ENCODE measurements at places on chromosomes 13 and 19.

DNA sequence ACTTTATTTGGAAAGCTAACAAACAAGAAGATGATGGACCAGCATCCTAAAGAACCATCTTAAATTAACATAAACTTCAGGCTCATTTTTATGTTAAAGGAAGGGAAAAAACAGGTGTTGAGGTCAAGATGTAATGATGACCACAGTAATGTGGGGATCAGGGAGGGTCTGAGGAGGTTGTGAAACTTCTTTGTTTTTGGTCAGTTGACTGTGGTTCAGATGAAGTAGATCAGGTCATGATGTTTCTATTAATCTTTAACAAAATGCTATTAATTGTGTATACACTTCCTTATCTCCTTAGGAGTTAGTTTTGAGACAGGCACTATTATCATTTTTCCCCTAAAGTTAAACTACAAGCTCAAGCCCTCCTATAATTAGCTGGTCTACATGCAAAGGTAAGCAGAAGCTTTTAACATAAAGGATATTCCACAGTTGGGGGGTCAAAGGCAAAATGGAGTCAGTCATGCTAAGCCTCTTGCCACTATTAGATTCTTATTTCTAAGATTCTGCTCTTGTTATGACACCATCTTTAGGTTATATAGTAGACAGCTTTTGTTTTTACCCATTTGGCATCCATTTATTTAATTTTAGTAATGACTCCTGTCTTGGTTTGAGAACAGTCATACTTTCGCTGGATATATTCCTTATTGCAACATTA, 800.1 kb upstream of the PCDH9 start:
- DNase-seq = no peak

- DNase-seq = no peak
Measured at GRCh38 chr13:93859716-93860115, 619.8 kb downstream of the DCT start.

DNA sequence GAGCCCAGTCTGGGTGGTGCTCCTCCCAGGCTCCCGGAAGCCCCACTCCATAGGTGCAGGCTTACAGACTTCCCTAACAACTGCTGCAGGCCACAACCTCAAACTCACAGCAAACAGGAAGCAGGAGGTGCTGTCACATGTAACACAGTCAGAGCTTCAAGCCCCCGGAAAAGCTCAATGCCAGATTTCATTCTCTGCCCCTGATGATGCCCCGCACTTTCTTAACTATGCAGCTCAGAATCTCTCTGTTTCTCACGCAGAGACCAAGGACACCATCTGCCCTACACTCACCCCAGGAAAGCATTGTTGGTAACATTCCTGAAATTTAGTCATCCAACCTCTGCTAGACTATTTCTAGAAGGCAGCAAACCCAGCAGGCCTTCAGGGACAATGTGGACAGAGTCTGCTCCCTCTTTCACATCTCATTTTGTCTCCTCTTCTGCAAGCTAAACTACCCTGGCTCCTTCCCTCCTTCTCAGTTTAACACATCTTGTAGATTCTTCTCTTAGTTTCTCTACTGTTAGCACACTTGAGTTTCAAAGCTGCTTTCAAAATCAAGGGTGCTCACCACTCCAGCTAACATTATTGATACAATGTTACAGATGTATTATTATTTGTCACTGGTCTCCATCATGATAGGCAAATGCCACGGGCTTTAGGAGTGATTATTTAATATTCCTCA, 162.5 kb downstream of the KCTD12 start:
- DNase-seq = no peak

GRCh38 chr19:33819506-33819879, 22.8 kb downstream of the KCTD15 start:
- DNase-seq = no peak

- DNase-seq = no peak
Measured at GRCh38 chr13:31101472-31102170, 60.1 kb downstream of the HSPH1 start.

DNA sequence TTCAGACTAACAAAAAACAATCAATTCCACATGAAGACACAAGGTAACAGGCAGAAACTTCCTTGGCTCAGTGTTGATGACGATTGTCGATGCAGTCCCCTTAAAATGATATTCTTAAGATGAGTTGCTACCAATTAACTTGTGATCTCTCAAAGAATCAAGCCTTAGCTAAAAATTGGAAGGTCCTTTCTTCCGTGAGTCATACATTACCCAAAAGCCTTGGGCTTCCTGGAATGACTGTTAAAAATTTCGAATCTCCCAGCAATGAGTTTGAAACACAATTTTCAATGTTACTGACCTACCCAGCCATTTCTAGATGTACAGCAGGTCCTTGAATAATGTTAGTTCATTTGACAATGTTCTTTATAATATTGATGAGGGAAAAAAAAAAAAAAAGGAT, 28.0 kb upstream of the RB1 start:
- no peak for DNase-seq

DNA sequence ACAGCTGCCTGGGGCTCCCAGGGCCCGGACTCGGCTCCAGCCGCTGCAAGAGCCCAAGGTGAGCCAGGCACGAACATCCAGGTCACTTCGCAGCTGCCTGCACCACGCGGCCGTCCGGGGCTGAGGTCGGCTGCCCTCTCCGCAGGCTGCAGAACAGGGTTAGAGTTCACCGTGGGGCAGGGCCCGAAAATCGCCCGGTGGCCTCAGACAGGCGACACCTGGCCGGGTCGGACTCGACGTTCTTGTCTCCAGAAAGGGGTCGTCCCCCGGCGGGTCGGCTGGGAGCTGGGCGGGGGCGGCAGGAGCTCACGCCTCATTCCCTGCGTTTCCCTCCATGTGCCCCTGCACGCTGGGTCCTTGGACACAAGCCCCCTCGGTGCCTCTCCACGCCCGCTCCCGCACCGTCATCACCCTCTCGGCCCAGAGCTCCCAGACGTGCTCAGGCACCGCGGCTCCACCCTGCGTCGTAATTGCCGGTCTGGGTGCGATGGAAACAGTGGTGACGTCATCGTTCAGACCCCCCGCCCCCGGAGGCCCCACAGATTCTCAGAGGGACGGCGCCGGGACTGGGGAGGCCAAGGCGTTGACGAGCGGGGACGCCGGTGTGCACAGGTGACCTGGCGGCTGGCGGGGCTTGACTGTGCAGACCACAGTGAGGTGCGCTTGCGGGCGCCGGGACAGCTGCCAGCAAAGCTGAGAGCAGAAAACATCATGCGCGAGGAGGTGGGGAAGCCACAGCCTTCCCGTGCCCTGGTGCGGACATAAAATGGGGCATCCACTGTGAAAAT, 4.0 kb upstream of the GRIN3B start:
- DNase-seq = peak; percentile 7

DNA sequence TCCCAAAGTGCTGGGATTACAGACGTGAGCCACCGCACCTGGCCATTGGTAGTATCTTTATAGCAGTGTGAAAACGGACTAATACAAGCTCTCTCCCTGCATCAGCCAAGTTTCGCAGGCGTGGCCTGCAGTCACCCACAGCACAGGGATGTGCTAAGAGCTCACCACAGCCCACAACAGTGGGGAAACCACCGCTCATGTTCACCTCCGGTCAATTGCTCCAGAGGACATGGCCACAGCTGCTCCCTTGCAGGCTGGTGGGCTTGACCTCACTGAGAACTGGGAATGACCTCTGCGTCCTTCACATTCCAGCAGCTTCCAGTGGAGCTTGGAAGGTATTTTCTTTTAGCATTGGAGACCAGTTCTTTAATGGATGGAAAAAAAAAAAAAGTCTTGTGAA, 156.4 kb downstream of the KCTD15 start:
- DNase-seq = no peak

GRCh38 chr19:18292810-18293641, 11.6 kb upstream of the JUND start:
- peak; percentile 37 for DNase-seq

DNA sequence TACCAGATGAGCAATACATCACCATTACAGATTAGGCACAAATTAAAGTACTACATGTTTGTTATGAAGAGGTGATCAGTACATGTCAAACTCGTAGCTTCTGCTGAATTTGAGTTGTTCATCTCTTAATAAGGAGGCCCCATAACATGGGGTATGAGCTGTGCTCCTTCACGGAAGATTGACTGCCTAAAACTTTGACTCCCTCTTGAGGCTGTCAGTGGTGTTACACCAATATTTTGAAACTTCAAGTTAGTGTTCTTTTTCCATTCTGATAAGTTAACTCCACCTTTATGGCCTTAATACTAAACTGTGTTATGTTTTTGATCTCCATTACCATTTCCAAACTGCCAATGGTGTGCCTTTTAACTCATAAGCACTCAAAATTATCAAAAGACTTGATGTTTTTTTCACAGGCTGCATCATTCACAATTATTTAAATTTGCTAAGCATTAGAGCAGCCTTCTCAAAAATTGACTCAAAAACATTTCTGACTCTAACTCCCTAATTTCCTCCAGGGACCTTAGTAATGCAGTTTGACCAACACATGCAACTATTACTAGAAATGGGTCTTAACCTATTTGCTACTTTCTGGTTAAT, 1591.5 kb downstream of the PCDH9 start:
- no peak for DNase-seq

DNA sequence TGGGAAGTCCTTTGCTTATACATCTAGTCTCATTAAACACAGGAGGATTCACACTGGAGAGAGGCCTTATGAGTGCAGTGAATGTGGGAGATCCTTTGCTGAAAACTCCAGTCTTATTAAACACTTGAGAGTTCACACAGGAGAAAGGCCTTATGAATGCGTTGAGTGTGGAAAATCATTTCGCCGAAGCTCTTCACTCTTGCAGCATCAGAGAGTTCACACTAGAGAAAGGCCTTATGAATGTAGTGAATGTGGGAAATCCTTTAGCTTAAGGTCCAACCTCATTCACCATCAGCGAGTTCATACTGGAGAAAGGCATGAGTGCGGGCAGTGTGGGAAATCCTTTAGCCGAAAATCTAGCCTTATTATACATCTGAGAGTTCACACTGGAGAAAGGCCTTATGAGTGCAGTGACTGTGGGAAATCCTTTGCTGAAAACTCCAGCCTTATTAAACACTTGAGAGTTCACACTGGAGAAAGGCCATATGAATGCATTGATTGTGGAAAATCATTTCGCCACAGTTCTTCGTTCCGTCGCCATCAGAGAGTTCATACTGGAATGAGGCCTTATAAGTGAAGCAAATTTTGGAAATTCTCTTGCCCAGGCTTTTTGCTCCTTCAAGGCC, 9.9 kb downstream of the ZNF586 start:
- no peak for DNase-seq

DNA sequence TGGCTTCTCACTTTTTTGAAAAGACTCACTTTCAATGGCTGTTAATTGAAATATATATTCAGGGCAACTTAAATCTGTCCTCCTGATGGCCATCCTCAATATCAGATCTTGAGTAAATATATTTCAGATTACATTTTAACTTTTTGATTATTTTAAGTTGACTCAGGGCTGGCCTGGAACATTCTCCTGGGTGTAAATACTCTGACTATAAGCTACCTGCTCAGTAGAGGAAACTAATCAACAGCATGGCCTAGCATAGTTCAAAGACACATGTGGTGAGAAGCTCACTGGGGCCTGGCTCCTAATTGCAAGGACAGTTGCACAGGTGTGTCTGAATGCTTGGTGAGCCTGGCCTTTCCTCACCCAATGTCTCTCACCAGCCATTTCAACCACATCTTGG, 5.5 kb upstream of the ZNF726 start:
- no peak for DNase-seq

DNA sequence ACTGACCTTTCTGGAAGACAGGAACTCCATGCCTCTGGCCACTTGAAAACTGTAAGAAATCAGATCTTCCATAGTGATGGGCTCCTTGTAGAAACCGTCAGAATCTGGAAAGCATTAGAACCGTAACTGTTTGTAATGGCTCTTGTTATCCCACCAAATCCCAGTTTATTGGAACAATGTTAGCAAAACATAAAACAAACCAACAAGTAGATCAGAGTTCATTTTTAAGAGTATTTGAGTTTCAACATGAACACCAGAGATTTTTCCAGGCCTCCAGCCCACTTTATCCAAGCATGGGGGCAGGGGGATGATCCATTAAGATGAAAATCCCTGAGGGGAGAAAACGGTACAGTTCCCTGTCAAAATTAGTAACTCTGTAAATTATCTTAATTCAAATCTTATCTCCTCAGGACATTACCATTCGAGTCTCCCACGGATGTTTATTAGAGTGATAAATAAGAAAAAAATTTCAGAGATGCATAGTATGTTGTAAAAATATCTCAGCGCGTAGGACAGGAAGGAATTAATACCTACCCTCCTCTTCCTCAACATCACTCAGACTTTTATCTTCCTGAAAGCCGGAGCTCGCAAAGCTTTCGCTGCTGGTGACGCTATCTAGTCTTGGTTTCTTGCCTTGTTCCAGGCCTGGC, 172.5 kb downstream of the FLT1 start:
- DNase-seq = no peak

DNA sequence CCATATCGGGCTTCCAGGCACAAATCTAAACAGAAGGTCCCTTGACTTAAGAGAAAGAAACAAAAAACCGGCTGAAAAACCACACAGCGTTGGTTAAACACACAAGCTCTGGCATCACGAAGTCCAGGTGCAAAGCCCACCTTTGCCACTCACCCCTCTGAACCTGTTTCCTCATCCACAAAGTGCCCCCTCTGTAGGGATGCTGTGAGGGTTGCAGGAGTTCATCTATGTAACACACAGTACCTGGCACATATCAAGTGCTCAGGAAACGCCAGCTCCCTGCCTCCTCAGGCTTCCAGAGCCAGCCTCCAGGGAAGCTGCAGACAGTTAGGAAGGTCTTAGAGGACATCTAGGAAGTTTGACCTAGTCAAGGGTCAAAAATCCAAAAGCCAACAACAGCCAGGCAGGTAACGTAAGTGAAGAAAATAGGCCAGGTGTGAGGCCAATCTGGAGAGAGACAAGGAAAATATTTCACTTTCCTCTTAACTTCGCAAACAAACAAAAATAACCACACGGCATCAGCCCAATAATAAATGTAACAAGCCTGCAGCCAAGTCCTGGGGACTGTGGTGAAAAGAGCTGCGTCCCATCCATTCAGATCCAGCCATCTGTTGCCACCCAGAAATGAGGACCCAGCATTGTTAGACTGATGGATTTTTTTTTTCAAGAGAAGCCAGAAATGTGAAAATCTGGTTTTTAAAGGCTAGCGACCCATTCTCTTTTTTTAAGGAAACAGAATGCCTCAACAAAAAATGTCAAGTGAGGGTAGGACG, 10.0 kb downstream of the KDELR1 start:
- no peak for DNase-seq

DNA sequence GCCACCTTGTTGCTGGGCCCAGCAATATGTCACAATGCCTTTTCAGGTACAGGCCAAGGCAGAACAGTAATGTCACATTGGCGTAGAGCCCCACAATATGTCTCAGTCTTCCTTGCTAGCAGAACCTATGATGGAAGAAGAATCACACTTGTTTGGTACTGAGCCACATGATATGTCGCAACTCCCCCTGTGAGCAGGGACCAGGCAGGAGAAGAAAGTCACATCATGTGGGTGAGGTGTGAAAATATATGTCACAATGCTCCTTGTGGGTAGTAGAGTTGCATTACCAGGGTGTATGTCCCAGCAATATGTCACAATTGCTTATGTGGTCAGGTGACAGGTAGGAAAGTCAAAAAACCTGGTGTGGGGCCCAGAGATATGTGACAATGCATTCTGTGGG, 7.1 kb upstream of the ZNF91 start:
- DNase-seq = no peak

All from NCI-H2029 treated with DMSO at 0.1 percent for 48 hours (cell line).